Immature natural killer cell (primary cell): ENCODE measurements at places on chromosomes 12 and 14. TPM values are rescaled to one million over a fixed set of nuclear protein-coding genes. Genes with fewer than 3 reads are reported as not detected.

MAP1LC3B2 gene
- 2.4 TPM for polyA plus RNA-seq

DNA sequence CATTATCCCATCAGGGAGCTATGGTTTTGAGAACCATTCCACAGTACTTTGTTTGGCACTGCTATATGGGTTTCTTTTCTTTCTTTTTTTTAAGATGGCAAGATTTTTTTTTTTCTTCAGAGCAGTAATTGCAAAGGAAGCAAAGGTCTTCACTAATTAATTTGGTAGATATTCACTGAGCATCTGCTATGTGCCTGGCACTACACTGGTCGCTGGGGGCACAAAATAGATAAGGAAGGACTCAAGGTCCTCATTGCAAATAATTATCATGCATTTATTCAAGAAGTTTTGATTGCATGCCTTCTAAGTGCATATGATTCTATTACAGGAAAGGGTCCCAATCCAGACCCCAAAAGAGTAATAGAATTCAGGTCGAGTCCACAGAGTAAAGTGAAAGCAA is 10.0 kb upstream of the ATP2A2 start:
- DNase-seq, result no peak

- peak; percentile 23 for DNase-seq
Measured at GRCh38 chr14:76904740-76905569, 78.7 kb downstream of the LRRC74A start.

KRT2 gene
- 1.3 TPM for polyA plus RNA-seq

- no peak for DNase-seq
Measured at GRCh38 chr14:61752626-61753025, 9.6 kb upstream of the SNAPC1 start.

ATF1 gene
- polyA plus RNA-seq, result 37.6 TPM

- DNase-seq, result peak; percentile 5
Measured at GRCh38 chr12:59808317-59808910, 212.6 kb downstream of the SLC16A7 start.

OTX2 gene
- not detected for polyA plus RNA-seq

GRCh38 chr12:131754184-131754583 is 43.3 kb downstream of the SFSWAP start:
- no peak for DNase-seq

CNTN1 gene
- not detected for polyA plus RNA-seq

FOXG1 gene
- polyA plus RNA-seq, result not detected

GRCh38 chr14:61034416-61035120 is 53.5 kb downstream of the SLC38A6 start:
- DNase-seq, result no peak

- DNase-seq, result no peak
Measured at GRCh38 chr14:74519316-74520074, 25.9 kb downstream of the ISCA2 start.

GRCh38 chr14:22311636-22312035 is 277.4 kb downstream of the DAD1 start:
- no peak for DNase-seq

GRCh38 chr12:101920906-101921305 is 43.5 kb downstream of the DRAM1 start:
- no peak for DNase-seq

DNA sequence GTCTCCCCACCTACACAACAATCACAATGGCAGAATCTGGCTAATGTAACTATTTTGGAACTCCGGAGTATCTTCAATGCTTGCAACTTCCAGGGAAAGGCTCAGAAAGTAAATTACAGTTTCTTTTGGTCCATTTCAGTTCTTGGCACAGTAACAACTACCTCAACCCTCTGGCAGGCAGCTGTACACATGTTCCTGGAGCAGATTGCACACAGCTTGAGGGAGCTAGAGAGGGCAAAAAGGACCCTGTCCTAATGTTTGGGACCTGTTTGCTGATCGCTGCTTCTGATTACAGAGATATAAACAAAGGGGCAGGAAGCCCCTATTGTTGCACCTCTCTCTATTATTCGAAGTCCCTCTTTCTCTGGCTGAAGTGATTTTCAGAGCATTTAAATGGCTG is 35.2 kb upstream of the SLC38A1 start:
- DNase-seq, result no peak

TAS2R31 gene
- not detected for polyA plus RNA-seq

RERG gene
- not detected for polyA plus RNA-seq

DNA sequence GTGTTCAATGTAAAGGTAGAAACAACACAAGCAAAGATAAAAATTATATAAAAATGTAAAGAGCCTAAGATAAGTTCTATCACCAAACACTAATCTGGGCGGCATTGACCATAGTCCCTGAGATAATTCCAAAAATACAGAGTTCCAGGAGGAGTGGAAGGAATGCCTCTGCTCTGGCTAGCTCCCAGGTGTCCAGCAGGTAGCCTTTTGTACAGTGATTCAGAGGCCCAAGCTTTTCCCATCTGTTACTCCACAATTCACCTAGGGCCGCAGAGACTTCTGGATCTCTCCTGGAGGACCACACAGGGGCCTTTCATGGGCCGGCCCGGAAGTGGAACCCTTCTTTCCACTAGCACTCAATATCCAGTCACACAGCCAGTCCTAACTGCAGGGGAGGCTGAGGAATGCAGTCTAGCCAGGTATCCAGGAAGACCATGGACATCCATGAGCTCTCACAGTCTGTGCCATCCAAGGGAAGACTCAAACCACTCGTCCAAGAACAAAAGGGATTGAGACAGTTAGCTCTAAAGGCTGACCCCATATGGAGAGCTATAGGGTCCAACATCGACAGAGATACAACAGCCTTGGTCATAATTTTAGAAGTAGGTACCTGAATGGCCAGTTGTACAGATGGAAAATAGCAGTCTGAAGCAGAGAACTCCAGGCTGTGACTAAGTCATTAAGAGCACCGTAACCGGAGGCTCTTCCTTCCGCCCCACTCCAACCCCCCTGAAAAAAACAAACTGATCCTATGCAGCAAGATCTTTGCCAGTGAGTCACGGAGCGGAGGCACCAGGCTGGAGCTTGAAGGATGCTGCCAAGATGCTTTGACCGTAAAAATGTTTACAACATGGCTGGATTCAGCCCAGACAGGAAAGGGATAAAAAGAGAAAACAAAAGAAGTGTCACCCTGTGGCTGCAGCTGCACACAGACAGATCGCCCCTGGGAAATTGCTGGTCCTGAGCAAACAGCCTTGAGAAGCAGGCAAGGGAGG is 204.8 kb downstream of the NUAK1 start:
- no peak for DNase-seq

GRCh38 chr14:96888593-96888992 is 91.4 kb downstream of the VRK1 start:
- no peak for DNase-seq

GRCh38 chr12:112524269-112524668 is 105.5 kb downstream of the PTPN11 start:
- DNase-seq, result no peak

GRCh38 chr14:104869669-104870367 is 4.8 kb downstream of the CEP170B start:
- DNase-seq, result no peak

- DNase-seq, result no peak
Measured at GRCh38 chr14:33464254-33464962, 486.5 kb downstream of the EGLN3 start.

DNA sequence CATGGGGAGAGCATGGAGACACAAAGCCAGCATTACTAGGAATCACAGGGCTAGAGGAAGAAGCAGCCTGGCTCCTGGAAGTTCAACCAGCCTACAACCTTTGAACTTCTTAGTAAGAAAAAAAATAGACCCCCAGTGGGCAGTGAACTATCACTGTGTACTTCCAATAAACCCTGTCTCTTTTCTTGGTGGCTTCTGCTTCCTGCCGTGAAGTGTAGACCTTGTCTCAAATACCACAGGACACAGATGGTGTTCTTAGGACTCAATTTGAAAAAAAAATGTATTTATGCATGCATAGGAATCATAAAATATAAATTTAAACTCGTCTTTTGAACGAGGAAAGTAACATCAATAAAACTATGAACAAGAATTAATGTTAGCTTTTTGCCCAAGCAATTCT is 3.6 kb upstream of the PTGER2 start:
- no peak for DNase-seq

ALX1 gene
- polyA plus RNA-seq, result not detected

DNA sequence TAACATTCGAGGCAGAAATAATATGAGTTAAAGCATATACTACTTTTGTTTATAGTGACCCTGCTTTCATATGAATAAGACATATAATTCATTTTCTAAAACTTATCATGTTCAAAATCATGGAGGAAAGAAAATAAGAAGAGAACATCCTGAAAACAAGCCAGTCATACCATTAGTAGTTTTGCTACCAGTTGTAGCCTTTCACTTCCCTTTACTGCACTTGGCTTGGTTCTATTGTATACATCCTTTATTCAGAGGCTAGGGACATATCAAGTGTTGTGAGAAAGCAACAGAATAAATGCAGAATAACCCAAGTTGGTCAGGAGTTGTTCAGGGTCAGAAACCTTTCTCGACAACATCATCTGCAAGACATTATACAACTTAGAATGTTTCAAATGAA is 598.7 kb downstream of the SOX5 start:
- no peak for DNase-seq

DNA sequence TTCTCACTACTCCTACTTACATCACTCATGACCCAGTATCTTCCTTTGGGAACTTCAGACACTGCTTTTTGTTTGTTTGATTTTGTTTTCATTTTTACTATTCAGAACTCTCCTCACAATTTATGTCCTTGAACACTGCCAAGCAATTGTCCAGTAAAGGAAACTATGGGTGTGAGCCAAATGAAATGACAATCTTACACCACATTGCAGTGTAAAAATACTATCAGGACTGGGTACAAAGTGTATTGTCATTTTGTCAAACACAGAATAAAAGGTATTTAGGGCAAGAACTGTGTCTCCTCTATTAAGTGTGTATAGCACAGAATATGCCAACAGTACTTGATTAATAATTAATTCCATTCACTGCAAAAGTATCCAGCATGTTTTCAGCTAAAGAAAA is 199.3 kb downstream of the ALG10B start:
- DNase-seq, result no peak

DNA sequence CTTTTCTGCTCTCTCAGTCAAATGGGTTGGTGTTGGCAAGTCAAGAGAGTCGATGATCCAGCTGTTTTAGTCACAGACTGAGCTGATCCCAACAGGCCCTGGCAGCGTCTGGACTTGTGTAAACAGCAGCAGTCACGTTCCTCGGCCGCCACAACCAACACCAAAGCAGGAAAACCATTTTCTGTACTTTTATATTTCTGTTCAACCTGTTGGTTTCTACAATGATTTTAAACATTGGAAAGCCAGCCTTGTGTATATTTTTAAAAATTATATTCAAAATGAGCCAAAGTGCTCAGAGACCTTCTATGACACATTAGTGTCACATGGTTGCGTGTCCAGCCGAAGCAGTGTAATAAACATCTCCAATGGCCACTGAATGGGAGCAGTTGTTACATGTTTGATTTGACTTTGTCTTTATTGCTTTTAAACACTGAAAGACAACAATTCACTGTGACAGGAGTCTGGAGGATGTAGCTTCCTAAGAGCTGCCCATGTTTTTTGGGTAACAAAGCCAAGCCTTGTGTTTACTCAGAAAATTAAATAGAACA is 5.9 kb upstream of the SIVA1 start:
- no peak for DNase-seq

TSPAN8 gene
- not detected for polyA plus RNA-seq

A2M gene
- not detected for polyA plus RNA-seq

GRCh38 chr12:110269622-110270124 is 11.4 kb upstream of the ATP2A2 start:
- DNase-seq, result no peak

KRT6C gene
- not detected for polyA plus RNA-seq

PMEL gene
- not detected for polyA plus RNA-seq

GRCh38 chr14:89276424-89276975 is 140.5 kb downstream of the FOXN3 start:
- DNase-seq, result peak; percentile 52
